Mesenteric fat pad (tissue), 1 donor: ENCODE measurements at places on chromosomes 16 and 17.
A peak's percentile ranks its signal among the peaks of the same experiment; 100 is the strongest.

DNA sequence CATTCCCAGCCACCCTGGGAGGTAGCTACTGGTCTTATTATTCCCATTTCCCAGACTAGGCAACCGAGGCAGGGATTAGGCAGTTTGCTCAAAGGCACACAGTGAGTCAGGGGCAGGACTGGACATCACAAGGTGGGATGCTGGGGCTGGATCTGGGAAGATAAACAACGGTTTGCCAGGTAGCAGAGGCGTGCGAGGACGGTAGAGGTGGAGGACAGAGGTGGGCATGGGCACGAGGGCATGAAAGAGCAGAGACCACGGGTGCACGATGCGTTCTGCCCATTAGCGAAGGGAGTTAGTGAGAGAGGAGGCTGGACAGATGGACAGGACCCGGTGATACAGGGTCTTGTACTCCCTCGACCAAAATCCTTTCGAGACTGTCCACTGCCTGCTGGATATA is 148.0 kb downstream of the SDK2 start:
- no peak for DNase-seq

- peak; percentile 83 for DNase-seq
These were observed 356.2 kb downstream of the SEC14L1 start for GRCh38 chr17:77496831-77497577.

- no peak for DNase-seq
These were observed 16.7 kb upstream of the LASP1NB start for GRCh38 chr17:38908676-38909181.

DNA sequence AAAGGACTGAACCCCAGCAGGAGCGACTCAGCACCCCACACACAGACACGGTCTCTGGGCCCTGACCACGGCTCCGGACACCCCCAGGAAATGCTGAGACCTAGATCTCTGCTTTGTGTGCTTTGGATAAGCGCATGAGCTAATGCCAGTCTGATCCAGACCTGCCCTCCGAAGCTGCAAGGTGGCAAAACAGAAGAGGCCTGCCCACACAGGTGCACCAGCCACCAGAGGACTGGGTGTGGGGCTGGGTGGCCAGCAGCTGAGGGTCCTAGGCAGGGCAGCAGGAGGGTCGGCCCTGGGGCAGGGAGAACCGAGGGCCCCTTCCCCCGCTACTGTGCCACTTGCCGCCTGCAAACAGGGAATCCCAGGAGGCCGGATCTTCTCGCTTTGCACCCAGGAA is 30.7 kb upstream of the EIF1 start:
- no peak for DNase-seq

GRCh38 chr17:48841395-48841831 is 10.6 kb downstream of the CALCOCO2 start:
- no peak for DNase-seq

DNA sequence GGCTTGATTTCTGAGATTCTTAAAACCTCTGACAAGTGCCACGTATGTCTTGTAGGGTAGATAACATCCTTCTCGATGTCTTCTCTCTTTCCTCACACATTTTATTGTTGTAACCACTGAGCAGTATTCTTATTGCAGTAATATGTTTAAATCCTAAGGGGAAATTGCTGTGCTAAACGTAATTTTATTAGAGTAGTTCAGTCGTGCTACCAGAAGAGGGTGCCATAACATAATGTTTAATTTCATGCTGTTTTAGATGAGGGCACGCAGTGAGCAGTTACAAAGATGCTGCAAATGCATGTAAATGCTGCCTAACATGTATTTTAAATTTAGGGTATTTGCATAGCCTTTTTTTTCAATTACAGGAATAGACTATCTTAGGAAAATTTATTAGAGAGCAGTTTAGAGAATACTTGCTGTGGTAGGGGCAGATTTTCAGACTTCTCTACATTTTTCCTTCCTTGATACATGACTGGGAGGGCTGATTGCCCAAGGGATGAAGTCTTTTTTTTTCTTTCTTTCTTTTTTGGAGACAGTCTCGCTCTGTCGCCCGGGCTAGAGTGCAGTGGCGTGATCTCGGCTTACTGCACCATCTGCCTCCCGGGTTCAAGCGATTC is 51.7 kb downstream of the GAN start:
- DNase-seq: no peak

- DNase-seq: no peak
These were observed 11.9 kb upstream of the SP6 start for GRCh38 chr17:47862621-47863440.

GRCh38 chr17:65956814-65957213 is 235.1 kb downstream of the CEP112 start:
- DNase-seq: no peak

GRCh38 chr17:55440391-55440790 is 18.8 kb upstream of the MMD start:
- no peak for DNase-seq

- no peak for DNase-seq
These were observed 89.5 kb downstream of the CCDC182 start for GRCh38 chr17:57655553-57655952.

GRCh38 chr17:50544516-50544915 is 2.5 kb upstream of the SPATA20 start:
- no peak for DNase-seq

DNA sequence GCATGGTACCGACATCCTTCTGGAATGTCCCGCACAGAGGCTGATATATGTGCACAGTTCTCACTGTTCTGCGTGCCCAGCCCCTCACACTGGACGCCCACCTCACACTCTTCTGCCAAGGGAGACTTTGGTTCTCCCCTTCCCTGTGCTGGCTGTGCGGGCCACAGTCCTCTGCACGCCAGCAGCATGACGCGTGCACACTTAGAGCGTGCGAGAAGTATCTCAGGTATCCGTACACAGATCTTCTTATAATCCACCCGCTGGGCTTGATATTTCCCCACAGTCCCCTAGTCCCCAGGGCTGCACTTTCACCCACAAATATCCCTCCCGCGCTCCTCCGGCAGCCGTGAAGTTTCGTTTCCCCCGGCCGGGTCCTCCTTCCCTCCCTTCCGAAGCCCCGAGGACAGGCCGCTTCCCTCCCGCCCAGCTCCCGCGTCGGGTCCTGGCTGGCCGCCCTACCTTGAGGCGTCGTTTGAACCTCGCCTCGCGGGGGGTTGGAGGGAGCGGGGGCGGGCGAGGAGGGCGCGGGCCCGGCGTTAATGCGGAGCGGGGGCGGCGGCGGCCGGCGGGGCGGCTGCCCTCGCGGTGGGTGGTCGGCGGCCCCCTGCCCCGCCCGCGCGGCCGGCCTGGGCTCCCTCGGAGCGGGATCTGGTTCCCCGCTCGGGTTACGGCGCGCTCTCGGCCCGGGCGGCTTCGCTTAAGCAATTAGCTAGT is 5.0 kb upstream of the FOXF1 start:
- DNase-seq: no peak
